Jurkat, Clone E6-1 (cell line): ENCODE measurements at places on chromosomes 2 and 18.
A peak's percentile ranks its signal among the peaks of the same experiment; 100 is the strongest.

DNA sequence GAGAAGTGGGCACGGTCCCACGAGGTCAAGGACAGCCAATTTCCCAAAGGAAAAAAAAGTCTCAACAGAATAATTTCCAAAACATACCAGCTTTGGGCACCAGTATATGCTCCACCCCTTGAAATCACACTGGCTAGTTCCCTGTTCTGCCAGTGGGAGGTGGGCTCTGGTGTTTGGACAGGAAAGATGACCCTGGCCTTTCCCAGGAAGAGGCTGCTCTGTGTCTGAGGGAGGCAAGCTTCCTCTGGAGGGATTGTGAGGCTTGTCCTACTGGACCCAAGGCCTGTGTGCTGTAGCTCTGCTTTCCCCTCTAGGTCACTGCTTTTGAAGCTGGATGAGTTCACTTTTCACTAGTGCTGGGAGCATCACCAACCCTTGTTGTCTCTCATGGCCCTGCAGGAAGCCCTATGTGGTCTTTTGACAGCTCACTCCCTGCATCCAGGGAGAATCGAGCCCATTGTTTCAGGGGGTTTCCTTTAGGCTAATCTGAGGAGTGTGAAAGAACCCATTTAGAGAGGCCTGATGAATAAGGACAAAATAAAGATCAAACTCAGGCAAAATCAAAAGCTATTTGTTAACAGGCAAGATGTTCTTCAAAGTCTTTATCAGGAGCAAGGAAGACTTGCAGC, 36.3 kb downstream of the CXCR4 start:
- DNase-seq, result no peak

DNA sequence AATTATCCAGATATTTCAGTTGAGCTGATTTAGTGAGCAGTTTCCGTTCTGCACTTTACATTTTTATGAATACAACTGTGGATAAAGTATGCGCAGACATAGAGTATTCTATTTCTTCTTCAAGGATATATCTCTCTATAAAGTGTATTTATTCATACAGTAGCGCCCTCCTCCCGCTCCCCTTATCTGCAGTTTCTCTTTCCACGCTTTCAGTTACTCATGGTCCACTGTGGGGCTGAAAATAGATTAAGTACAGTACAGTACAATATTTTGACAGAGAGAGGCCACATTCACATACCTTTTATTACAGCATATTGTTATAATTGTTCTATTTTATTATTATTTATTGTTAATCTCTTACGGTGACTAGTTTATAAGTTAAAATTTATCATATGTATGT, 19.7 kb upstream of the FHL2 start:
- DNase-seq, result no peak

DNA sequence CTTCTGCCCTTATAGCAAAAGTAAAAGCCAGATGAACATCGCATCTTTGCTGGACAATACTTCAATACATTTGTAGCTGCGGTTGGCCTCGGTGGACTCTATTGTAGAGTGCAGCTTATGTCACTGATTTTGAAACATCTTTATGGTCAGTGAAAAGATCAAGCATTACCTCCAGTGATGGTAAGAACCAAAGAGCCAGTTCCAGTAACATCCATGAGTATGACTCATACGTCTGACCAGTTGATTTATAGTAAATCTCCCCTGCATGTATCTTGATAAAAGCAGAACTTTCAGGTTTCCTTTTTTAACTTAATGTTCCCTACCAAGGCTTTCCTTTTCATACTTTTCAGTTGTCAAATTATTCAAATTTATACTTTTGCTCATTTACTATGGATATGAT, 119.2 kb upstream of the HNRNPA3 start:
- DNase-seq, result no peak

DNA sequence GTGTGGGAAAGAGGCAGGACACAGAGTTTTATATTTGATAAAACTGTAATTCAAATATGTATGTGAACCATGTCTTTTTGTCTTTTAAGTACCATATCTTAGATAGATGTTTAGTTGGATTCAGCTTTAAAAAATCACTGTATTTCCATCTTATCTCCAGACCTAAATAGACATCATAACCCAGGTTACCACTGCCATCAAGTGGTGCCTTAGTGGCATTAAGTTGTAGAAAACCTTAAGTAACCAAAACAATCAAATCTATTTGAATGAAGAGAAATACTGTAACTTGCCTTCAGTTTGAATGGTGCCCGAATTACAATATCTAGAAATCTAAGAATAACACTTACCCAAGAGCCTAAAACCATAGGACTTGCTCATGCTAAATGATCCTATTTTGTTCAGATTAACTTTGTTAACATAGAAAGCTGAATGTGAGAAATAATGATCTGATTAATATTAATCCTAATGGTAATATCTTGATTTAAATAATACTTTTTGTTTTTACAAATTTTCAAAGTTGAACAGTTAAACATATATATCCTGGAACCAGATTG, 92.5 kb upstream of the MAP2 start:
- peak; percentile 24 for DNase-seq

GRCh38 chr2:23207871-23208270, 177.1 kb upstream of the KLHL29 start:
- no peak for DNase-seq
